Aorta (tissue), 5 donors: ENCODE measurements at places on chromosomes 4 and X.

DNA sequence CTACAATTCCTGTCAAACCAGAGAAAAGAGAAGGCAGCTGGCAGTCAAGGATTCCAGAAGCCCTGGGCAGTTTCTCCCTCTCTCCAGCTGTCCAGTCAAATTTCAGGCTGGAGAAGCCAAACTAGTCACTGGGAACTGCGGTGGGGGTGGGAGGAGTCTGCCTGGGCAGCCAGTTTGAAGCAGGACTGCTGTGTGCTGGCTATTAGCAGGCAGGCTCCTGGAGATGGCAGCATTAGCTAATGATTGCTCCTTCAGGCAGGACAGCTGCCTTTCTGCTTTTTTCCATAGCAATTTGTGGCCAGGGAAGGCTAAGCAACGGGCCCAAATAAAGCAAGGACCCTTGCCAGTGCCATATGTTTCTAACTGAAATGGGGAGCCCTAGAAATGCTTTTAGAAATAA lies 44.7 kb upstream of the FGF13 start:
- peak; percentile 79 for DNase-seq

DNA sequence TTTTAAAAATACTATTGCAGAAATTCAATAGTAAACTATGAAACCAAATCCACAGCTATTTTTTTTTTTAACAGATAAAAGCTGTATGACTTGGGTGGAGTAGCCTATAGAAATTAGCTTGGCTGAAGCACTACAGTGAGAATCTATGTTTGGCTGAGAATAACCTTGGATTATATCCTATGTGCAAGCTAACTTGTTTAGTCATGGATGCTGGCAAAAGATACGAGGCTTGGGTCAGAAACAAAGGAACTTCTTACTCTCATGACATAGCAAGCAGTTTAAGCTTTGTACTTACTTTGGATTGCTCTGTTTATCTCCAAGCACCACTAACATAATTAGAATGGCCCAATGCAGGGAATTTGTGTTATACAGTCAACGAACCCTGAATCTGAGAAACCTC lies 119.2 kb upstream of the GRID2 start:
- DNase-seq, result no peak

GRCh38 chr4:162510115-162510514 lies 346.3 kb upstream of the FSTL5 start:
- no peak for DNase-seq

DNA sequence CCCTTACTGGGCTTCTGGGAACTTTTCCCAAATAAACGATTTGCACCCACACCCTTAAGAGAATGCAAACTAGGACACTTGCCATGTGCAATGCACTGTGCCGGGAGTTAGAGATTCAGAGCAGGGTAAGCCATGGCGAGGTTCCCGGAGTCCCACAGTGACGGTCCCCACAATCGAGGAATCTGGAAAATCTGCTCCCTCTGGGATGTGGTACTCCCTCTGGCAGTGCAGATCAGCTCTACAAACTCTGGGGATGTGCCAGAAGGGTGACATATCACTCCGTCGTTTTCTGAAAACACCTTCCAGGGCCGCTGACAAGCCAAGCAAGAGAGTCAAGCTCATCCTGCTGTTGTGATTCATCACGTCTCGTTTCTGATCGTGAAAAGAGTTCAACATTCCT lies 537.5 kb downstream of the BCOR start:
- no peak for DNase-seq

- DNase-seq, result no peak
Measured at GRCh38 chr4:106775636-106776035, 260.5 kb downstream of the DKK2 start.

- DNase-seq, result no peak
Measured at GRCh38 chr4:3702561-3703221, 63.5 kb upstream of the ADRA2C start.
